ENCODE measurements at places on chromosomes 4 and X. TPM values are rescaled to one million over a fixed set of nuclear protein-coding genes. Genes with fewer than 3 reads are reported as not detected.
A peak's percentile ranks its signal among the peaks of the same experiment; 100 is the strongest.

GPR119 gene
- not detected for total RNA-seq

FRG1 gene
- total RNA-seq, result 92.6 TPM

GRCh38 chr4:45897946-45898585 is 225.8 kb downstream of the GABRG1 start:
- no peak overlapping the region for H3K4me3 ChIP-seq
- H3K4me1 ChIP-seq, result no peaks in the 10 kb centered on the region
- no peak overlapping the region for H3K27ac ChIP-seq

SFRP2 gene
- not detected for total RNA-seq

DNA sequence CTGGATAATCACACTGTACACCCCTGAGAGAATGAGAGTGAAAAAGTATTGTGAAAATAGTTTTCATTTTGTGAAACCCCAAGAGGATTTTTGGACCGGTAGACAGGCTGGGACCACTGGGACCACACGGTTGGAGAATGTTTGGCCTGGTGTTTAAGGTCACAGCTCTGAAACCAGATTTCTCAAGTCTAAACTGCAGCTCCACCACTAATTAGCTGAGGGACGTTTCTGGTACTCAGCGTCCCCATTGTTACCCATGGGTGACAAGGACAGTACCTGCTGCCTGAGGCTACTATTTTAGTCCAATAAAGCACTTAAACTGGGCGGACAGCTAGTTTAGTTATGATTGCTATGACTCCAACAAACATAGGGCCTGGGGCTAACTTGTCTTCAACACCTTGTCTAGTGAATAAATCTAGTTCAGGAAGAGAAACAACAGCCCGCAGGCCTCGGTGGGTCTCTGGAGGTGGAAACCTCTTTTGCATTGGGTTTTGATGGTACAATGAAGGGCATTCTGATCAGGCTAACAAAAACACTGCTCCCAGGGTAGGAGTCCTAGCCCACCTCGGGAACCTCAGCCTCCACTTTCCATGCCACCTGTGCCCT is 509 bp upstream of the USP11 start:
- H3K4me1 ChIP-seq, result peaks cover 20% of the 10 kb centered on the region
- peak overlapping the region; percentile 87 for H3K4me3 ChIP-seq
- peak; percentile 62 for DNase-seq
- H3K27ac ChIP-seq, result peak overlapping the region; percentile 98
- peaks cover 3% of the 10 kb centered on the region for H3K27me3 ChIP-seq

DNA sequence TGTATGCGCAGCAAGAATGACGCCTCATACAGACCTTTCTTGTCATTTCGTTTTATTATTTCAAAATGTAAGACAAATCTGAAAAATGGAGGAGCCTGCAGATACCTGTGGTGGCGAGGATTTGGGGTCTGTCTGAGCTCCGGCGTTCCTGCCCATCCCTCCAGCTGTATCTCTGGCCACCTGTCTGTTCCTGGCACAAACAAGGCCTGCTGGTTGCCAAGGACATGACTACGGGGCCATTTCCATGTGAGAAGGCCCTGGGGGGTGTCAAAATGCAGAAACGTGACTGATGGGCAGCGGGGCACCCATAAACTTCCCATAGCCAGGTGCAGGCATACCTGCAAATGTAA is 591 bp upstream of the TSPAN7 start:
- peaks cover 17% of the 10 kb centered on the region for H3K27me3 ChIP-seq
- no peaks in the 10 kb centered on the region for H3K36me3 ChIP-seq
- no peak overlapping the region for H3K27ac ChIP-seq
- peaks cover 2% of the 10 kb centered on the region for H3K4me1 ChIP-seq

DNA sequence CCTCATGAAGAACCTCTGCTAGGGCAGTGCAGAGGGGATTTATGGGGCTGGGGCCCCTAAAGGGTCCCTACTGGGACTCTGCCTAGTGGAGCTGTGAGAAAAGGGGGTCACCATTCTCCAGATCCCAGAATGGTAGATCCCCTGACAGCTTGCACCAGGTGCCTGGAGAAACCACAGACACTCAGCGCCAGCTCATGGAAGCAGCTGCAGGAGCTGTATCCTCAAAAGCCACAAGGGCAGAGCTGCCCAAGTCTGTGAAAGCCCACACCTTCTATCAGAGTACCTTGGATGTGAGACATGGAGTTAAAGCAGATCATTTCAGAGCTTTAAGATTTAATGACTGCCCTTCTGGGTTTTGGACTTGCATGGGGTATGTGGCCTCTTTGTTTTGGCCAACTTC is 38.6 kb downstream of the MAP9 start:
- no peak for DNase-seq
- no peak overlapping the region for H3K4me3 ChIP-seq
- H3K27me3 ChIP-seq, result peaks cover 2% of the 10 kb centered on the region
- no peak overlapping the region for H3K27ac ChIP-seq

DNA sequence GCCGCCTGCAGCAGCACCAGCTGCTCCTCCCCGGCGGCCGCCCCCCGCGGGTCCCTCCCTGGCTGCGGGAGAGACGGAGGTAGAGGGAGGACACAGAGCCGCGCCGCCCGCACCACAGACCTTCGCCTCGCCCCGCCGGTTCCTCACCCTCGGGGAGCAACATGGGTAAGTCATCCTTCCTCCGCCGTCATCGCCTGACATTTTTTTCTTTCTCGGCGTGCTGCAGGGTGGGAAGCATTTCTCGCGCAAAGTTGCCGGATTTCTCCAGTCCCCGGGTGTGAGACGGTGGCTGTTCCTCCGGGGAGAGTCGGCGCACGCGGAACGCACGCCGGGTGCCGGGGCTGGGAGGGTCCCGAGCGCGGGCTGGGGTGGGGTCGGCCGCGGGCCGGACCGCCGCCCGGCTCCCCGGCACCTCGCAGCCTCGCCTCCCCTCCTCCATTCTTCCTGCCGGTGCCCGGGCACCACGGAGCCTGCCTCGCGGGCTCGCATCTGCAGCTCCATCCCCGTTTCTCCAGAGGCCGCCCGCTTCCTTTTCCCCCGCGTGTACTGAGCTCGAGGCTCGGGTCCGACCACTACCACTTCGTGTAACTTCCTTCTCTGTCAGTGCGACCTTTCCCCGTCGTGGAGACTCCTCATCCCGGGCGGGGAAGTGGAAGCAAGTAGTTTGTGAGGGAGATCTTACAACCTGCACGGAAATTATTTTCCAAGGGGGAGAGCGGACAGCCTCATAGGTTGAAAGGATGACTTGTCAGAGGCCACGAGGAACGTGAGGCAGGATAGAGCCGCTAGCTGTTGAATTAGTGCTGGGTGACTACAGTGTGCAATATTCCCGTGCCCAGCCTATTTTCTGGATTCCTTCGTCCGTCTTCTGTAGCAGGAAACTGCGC is 464 bp downstream of the RAP1GDS1 start:
- H3K4me1 ChIP-seq, result peaks cover 35% of the 10 kb centered on the region
- peak overlapping the region; percentile 96 for H3K27ac ChIP-seq
- peaks cover 10% of the 10 kb centered on the region for H3K36me3 ChIP-seq
